Activated T-helper 1 cell treated with anti-CD3 and anti-CD28 coated beads, Interleukin-2, amount 50 U/mL, for 16 hours (primary cell): ENCODE measurements at places on chromosomes 16 and 17.
A peak's percentile ranks its signal among the peaks of the same experiment; 100 is the strongest.

- DNase-seq: peak; percentile 49
Observed at GRCh38 chr17:68462381-68463210, 5.3 kb upstream of the WIPI1 start.

DNA sequence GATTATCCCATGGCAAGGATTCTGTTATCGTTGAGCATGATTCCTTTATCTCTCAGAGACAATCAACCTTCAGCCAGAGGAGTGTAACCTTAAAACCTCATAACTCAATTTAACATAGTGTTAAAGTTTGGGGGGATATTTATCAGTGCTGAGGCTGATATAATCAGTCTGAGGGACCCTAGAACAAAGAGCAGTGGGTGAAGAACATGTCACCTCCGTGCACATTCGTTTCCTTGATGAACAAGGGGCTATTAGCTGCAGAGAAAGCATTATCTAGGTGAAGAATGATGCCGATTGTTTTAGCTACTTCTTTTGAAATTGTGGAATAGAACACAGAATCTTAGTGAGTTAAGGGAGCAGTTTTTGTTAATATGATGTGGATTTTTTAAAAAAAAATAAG, 99.1 kb downstream of the SKAP1 start:
- no peak for DNase-seq

DNA sequence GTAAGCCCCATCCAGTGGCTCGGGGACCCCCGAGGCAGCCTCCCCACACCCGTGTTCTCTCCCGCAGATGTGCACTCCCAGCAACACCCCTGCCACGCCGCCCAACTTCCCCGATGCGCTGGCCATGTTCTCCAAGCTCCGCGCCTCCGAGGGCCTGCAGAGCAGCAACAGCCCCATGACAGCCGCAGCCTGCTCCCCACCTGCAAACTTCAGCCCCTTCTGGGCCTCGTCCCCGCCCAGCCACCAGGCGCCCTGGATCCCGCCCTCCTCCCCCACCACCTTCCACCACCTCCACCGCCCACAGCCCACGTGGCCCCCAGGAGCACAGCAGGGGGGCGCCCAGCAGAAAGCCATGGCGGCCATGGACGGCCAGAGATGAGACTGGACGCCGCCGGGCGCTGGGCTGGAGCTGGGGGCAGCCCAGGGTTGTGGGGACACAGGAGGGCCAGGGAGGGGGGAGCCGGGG, 5.0 kb downstream of the UBALD2 start:
- DNase-seq: no peak

- no peak for DNase-seq
Observed at GRCh38 chr17:7213895-7214299, 5.7 kb downstream of the DLG4 start.

- no peak for DNase-seq
Observed at GRCh38 chr17:67238991-67239390, 6.0 kb downstream of the HELZ start.

- DNase-seq: no peak
Observed at GRCh38 chr17:13572581-13572980, 29.1 kb downstream of the HS3ST3A1 start.

DNA sequence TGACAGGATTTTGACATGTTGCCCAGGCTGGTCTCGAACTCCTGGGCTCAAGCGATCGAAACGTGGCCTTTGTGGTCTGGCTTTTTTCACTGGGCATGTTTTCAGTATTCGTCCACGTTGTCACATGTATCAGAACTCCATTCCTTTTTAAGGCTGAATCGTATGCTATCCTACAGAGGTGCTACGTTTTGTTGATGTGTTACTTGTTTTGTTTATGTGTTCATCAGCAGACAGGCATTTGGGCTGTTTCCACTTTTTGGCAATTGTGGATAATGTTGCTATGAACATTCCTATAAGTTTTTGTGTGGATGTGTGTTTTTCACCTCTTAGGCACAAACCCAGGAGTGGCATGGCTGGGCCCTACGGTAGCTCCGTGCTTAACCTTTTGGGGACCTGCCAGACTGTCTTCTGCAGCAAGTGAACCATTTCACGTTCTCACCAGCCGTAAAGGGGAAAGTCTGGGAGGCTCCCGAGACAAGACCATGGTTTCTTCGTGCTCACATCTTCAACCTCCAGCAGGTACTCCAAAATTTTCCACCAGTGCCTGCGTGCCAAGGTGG, 26.9 kb downstream of the ADCY9 start:
- DNase-seq: no peak

- DNase-seq: no peak
Observed at GRCh38 chr17:79838522-79839274, 542 bp downstream of the CBX4 start.

- DNase-seq: no peak
Observed at GRCh38 chr17:77245162-77245926, 104.6 kb downstream of the SEC14L1 start.

- peak; percentile 78 for DNase-seq
Observed at GRCh38 chr17:80575057-80575875, 30.6 kb downstream of the RPTOR start.

DNA sequence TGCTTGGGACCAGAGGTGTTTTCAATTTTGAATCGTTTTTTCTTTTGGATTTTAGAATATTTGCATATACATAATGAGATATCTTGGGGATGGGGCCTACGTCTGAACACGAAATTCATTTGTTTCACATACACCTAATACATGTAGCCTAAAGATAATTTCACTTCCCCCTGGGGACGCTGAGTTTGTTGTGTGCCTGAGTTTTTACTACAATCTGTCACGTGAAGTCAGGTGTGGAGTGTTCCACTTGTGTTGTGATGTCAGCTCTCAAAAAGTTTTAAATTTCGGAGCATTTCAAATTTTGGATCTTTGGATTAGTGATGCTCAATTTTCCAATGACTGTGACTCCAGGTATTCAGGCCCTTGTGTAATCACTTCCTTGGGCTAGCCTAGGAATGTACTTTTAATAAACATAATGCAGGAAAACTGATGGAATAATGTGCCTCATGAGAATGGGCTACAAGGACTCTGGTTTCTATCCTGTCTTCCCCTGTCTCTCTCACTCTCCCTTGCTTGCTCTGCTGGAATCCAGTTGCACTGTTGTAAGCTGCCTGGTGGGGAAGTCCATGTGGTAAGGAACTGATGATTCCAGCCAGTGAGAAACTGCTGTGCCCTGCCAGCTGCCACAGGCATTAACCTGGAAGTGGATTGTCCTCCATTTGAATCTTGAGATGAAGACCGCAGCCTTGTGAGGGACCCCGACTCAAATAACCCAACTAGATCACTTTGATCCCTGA, 403.8 kb downstream of the SHISA9 start:
- no peak for DNase-seq

- DNase-seq: no peak
Observed at GRCh38 chr16:75231570-75231969, 12.8 kb downstream of the CTRB1 start.

GRCh38 chr16:68452176-68452575, 3.9 kb upstream of the SMPD3 start:
- no peak for DNase-seq
